Progenitor cell of endocrine pancreas (in vitro differentiated cells): ENCODE measurements at places on chromosomes 6 and 20. TPM values are rescaled to one million over a fixed set of nuclear protein-coding genes. Genes with fewer than 3 reads are reported as not detected.

Gene ZSCAN31
- 4.7 and 6.1 TPM in 2 replicates for total RNA-seq

Gene XKR7
- 2.4 and 2.7 TPM in 2 replicates for total RNA-seq

Gene ULBP3
- total RNA-seq, result 16.2 TPM in 2 replicates

Gene C2
- total RNA-seq, result 0.47 and 0.65 TPM in 2 replicates

Gene C4B
- 6.6 and 8.4 TPM in 2 replicates for total RNA-seq

Gene OR2H2
- not detected in 2 replicates for total RNA-seq

Gene RHAG
- not detected in 2 replicates for total RNA-seq

Gene TAAR2
- not detected in 2 replicates for total RNA-seq

Gene SNAI1
- 1.3 and 1.7 TPM in 2 replicates for total RNA-seq

Gene MOXD1
- total RNA-seq, result 8.4 and 8.9 TPM in 2 replicates

Gene C6orf141
- 9.4 and 12.3 TPM in 2 replicates for total RNA-seq

Gene COL9A3
- total RNA-seq, result 81.5 and 84.3 TPM in 2 replicates

- peaks cover 5% of the 10 kb centered on the region for H3K27me3 ChIP-seq
- no peak overlapping the region for H3K27ac ChIP-seq
- DNase-seq, result no peak
- peaks cover 1% of the 10 kb centered on the region for H3K36me3 ChIP-seq
- H3K4me3 ChIP-seq, result no peak overlapping the region
- peaks cover 17% of the 10 kb centered on the region for H3K4me1 ChIP-seq
Observed at GRCh38 chr6:170130771-170131241, 160.1 kb downstream of the DLL1 start.

GRCh38 chr20:40486297-40486696 is 202.7 kb downstream of the MAFB start:
- peaks cover 9% of the 10 kb centered on the region for H3K27me3 ChIP-seq
- no peak overlapping the region for H3K4me3 ChIP-seq
- H3K27ac ChIP-seq, result no peak overlapping the region

- peaks cover 3% of the 10 kb centered on the region for H3K36me3 ChIP-seq
- H3K4me1 ChIP-seq, result peaks cover 12% of the 10 kb centered on the region
- no peaks in the 10 kb centered on the region for H3K27me3 ChIP-seq
- peak within 1 kb of the TSS; percentile 38 for H3K4me3 ChIP-seq
Observed at GRCh38 chr6:31776989-31777666, at the start of gene VWA7. Gene VWA7, minus strand, starts transcription at chr6:31777328. Its CDS starts 549 bp downstream, at chr6:31776779.

GRCh38 chr6:119974430-119975159 is 625.0 kb upstream of the MAN1A1 start:
- H3K27me3 ChIP-seq, result no peaks in the 10 kb centered on the region
- H3K36me3 ChIP-seq, result no peaks in the 10 kb centered on the region
- H3K4me3 ChIP-seq, result no peak overlapping the region
- H3K4me1 ChIP-seq, result no peaks in the 10 kb centered on the region
- no peak overlapping the region for H3K27ac ChIP-seq

- no peaks in the 10 kb centered on the region for H3K36me3 ChIP-seq
- no peak overlapping the region for H3K27ac ChIP-seq
- H3K27me3 ChIP-seq, result no peaks in the 10 kb centered on the region
- peaks cover 5% of the 10 kb centered on the region for H3K4me1 ChIP-seq
- no peak overlapping the region for H3K4me3 ChIP-seq
Observed at GRCh38 chr6:95352064-95352795, 225.1 kb upstream of the MANEA start.

GRCh38 chr20:15265581-15266309 is 928.3 kb upstream of the FLRT3 start:
- H3K36me3 ChIP-seq, result peaks cover 4% of the 10 kb centered on the region
- no peak overlapping the region for H3K4me3 ChIP-seq
- no peak overlapping the region for H3K27ac ChIP-seq
- peaks cover 4% of the 10 kb centered on the region for H3K27me3 ChIP-seq

- H3K4me3 ChIP-seq, result no peak overlapping the region
- peaks cover 20% of the 10 kb centered on the region for H3K27me3 ChIP-seq
- no peaks in the 10 kb centered on the region for H3K36me3 ChIP-seq
- H3K27ac ChIP-seq, result no peak overlapping the region
Observed at GRCh38 chr6:79949233-79949632, 1.9 kb upstream of the ELOVL4 start.

- no peak overlapping the region for H3K27ac ChIP-seq
- peaks cover 3% of the 10 kb centered on the region for H3K4me1 ChIP-seq
Observed at GRCh38 chr6:151690768-151691562, 116.5 kb upstream of the ESR1 start.

GRCh38 chr6:20757761-20758160 is 223.5 kb downstream of the CDKAL1 start:
- H3K27me3 ChIP-seq, result no peaks in the 10 kb centered on the region
- peaks cover 6% of the 10 kb centered on the region for H3K36me3 ChIP-seq
- no peak for DNase-seq
- no peak overlapping the region for H3K4me3 ChIP-seq

- H3K4me1 ChIP-seq, result no peaks in the 10 kb centered on the region
- DNase-seq, result no peak
- no peaks in the 10 kb centered on the region for H3K36me3 ChIP-seq
- H3K4me3 ChIP-seq, result no peak overlapping the region
Observed at GRCh38 chr20:48349656-48350055, 478.1 kb downstream of the PREX1 start.

- H3K4me3 ChIP-seq, result no peak overlapping the region
- no peaks in the 10 kb centered on the region for H3K36me3 ChIP-seq
- peaks cover 23% of the 10 kb centered on the region for H3K4me1 ChIP-seq
- no peak for DNase-seq
Observed at GRCh38 chr6:139584599-139584998, 210.2 kb upstream of the CITED2 start.

- no peak overlapping the region for H3K27ac ChIP-seq
- no peak overlapping the region for H3K4me3 ChIP-seq
- peaks cover 3% of the 10 kb centered on the region for H3K4me1 ChIP-seq
Observed at GRCh38 chr20:3842348-3842930, 4.2 kb upstream of the MAVS start.

DNA sequence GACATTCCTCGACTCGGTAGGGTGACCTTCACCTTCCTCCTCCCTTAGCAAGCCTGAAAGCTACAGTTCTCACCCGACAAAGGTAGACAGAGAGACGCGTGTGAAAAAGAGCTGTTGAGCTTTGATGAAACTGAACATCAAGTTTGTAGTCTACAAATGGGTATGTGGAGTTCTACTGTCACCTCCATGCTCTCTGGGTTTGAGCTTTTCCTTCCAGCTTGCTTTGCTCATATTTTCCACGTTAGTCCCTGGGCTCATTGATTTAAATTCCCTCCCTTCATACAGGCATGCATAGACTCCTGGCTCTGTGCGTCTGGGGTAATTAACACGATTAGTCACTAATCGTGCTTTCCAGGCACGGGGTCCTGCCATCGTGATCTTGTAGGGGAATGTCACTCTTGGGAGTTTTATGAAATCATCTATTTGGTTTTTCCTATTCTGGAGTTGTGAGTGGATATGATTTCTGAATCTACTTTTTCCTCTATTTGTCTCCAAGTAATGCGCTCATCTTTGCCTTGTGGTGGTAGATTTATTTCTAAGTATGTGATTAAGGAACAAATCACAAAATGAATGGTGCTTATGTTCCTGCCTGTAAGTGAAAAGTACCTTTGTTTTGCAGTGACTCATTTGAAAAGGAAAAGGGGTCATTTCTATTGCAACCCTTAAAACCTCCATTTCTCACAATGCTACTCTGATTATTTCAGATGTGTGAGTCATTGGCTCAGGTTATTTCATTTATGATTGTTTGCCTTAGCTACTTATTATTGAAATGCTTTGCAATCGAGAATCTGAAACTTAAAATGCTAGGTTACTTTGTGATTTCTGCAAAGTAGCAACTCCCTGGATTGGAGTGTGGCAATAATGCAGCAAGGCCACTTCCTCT is 154.6 kb downstream of the ZDHHC14 start:
- H3K27me3 ChIP-seq, result peaks cover 11% of the 10 kb centered on the region
- H3K27ac ChIP-seq, result peak overlapping the region; percentile 2
- no peaks in the 10 kb centered on the region for H3K36me3 ChIP-seq
- DNase-seq, result no peak

DNA sequence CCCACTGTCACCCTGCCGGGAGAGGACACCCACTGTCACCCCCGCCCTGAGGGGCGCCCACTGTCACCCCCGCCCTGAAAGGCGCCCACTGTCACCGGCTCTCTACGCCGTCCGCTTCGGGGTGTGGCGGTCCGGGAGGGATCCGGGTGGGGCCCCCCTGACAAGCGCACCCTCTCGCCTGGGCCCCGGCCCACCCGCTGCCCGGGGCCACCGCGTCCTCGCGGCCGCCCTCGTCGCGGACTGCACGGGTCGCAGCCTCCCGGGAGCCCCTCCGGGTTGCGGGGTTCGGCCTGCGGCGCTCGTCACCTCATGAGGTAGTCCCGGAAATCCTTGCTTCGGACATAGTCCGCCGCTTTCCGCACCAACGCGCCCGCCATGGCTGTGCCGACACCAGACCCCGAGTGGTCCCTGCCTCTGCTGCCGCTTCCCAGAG is 224 bp downstream of the MPC1 start:
- DNase-seq, result no peak
- H3K27me3 ChIP-seq, result no peaks in the 10 kb centered on the region
- peak overlapping the region; percentile 88 for H3K27ac ChIP-seq
- H3K4me3 ChIP-seq, result peak overlapping the region; percentile 84

DNA sequence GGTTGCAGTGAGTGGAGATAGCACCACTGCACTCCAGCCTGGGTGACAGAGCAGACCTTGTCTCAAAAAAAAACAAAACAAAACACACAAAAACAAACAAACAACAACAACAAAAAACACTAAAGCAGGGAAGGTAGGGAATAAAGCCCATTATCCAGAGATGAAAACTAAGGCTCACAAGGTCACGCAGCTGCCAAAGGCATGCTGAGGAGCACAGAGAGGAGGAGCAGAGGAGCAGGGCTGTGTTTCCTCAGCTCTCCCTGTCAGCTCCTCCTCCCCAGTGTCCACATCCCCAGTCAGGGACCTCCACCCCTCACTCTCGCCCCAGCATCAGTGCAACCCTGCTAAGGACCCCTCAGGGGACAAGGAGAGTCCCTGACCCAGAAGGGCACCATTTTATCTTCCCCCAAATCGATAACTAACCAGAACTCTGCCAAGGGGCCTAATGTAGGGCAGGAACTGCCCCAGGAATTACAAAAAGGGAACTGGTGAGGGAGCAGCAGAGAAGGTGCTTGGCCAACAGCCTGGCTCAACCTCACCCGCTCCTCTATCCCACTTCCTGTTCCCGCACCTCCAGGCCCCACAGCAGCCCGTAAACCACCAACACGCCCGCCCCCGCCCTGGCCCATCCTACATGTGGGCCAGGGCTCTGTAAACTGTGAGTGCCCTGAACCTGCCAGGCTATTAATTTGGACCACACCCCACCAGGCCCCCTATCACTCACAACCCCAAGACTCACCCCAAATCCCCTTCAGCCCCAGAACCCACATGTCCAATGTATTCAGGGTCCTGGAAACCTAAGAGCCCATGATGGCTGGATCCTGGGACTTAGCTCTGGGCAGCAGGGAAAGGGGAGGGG is 9.0 kb downstream of the TEAD3 start:
- H3K27ac ChIP-seq, result peak overlapping the region; percentile 77
- H3K27me3 ChIP-seq, result no peaks in the 10 kb centered on the region
- peaks cover 2% of the 10 kb centered on the region for H3K36me3 ChIP-seq
- no peak overlapping the region for H3K4me3 ChIP-seq

DNA sequence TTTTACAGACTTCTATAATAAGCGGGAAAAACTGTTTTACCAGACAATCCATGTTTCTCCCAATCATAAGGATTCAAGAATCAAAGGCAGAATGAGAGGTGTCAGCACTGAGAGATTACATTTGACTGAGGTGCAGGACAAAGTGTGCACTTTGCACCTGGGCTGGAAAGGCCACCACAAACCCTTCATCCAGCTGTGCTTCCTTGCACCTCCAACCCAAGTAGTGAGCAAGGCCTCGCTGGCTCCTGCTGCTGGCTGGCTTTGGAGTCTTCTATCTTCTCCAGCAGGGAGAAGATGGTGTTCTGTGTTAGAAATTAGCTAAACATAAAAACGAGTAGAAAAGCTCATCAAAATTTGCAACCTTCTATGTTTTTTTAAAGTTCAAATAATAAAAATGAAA is 77.7 kb downstream of the CHD6 start:
- H3K4me1 ChIP-seq, result peaks cover 17% of the 10 kb centered on the region
- peaks cover 18% of the 10 kb centered on the region for H3K36me3 ChIP-seq
- DNase-seq, result no peak
- no peak overlapping the region for H3K4me3 ChIP-seq
- H3K27ac ChIP-seq, result peak overlapping the region; percentile 69

GRCh38 chr20:6164421-6165341 is 41.9 kb upstream of the FERMT1 start:
- H3K4me3 ChIP-seq, result no peak overlapping the region

DNA sequence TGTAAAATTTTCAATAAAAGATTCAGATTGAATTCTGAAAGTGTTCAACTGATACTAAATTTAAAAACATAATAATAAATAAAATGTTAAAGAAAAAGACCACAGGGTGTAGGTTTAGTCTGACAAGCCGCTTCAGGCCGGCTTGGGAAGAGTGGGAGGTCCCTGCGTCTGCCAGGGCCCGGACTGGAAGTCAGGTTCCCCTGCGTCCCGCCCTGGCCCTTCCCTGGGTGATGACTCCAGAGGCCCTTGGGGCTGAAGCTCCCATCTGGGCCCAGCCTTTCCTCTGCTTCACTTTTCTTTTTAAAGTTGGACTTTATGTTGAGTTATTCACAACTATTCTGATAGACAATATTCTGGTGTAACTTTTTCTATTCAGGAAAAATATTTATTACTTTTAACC is 93.3 kb downstream of the SMOC2 start:
- H3K4me1 ChIP-seq, result no peaks in the 10 kb centered on the region
- H3K4me3 ChIP-seq, result no peak overlapping the region
- H3K27ac ChIP-seq, result no peak overlapping the region
- no peak for DNase-seq
- no peaks in the 10 kb centered on the region for H3K36me3 ChIP-seq

GRCh38 chr6:1524040-1524480 is 85.7 kb upstream of the FOXC1 start:
- DNase-seq, result peak; percentile 34
- no peak overlapping the region for H3K4me3 ChIP-seq
- H3K36me3 ChIP-seq, result no peaks in the 10 kb centered on the region
- H3K27me3 ChIP-seq, result peaks cover 57% of the 10 kb centered on the region
- H3K4me1 ChIP-seq, result peaks cover 8% of the 10 kb centered on the region
- no peak overlapping the region for H3K27ac ChIP-seq

- H3K36me3 ChIP-seq, result no peaks in the 10 kb centered on the region
- no peaks in the 10 kb centered on the region for H3K27me3 ChIP-seq
- no peak for DNase-seq
- H3K27ac ChIP-seq, result no peak overlapping the region
Observed at GRCh38 chr20:16175322-16175961, 397.8 kb downstream of the KIF16B start.

DNA sequence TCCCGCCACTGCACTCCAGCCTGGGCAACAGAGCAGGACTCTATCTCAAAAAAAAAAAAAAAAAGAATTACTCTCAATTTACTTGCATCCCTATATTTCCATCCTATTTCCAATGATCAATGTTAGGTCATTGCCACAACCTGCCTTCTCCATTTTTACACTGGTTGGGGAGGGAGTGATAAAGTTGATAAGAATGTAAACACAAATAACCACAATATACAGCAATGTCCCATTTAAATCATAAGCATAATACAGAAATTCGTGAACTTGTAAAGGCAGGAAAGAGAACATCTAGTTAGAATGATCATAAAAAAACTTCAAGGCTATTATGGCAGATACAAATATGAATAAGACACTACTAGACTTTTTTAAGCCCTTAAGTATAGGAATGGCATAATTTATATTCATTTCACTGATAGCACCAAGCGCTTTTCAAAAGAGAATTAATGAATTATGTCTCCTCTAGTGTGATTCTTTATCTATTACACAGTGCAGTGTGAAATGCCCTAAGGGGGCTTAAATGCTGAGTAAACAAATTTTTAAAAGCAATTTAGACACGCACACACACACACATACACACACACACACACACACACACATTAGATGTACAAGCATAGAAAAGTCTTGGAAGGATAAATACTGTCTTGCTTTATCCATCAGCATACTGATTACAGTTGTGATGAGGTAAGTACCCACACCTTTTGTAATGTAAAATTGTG is 33.5 kb upstream of the RAB23 start:
- H3K27me3 ChIP-seq, result no peaks in the 10 kb centered on the region
- H3K27ac ChIP-seq, result peak overlapping the region; percentile 78
- no peak for DNase-seq
- peaks cover 38% of the 10 kb centered on the region for H3K4me1 ChIP-seq
- H3K36me3 ChIP-seq, result no peaks in the 10 kb centered on the region
- no peak overlapping the region for H3K4me3 ChIP-seq
